ENCODE measurements at places on chromosomes 1 and 21.

DNA sequence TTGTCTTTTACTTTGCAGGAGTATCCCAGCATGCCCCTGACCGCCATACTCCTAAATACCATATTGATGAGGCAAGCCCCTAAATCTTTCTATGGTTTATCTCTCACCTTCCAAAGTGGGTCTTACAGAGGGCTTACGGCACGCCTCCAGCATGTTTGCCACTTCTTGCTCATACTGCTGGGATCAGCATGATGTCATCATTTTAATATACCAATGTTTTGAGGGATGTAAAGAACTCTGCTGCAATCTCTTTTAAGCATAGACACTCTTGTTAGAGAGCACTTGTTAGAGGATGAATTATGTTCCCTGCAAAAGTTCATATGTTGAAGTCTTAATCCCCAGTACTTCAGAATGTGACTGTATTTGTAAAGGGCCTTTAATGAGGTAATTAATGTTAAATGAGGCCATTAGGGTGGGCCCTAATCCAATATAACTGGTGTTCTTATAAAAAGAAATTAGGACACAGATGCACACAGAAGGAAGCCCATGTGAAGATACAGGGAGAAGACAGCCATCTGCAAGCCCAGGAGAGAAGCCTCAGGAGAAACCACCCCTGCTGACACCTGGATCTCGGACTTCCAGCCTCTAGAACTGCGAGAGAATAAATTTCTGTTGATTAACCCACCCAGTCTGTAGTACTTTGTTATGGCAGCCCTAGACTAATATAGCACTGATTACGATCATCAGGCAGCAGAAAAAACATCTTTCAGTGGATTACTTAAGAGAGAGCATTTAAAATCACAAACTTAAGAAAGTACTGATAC, 16.4 kb upstream of the ABCB10 start:
- DNase-seq: no peak

GRCh38 chr1:163980394-163980793, 578.6 kb upstream of the PBX1 start:
- DNase-seq: no peak

DNA sequence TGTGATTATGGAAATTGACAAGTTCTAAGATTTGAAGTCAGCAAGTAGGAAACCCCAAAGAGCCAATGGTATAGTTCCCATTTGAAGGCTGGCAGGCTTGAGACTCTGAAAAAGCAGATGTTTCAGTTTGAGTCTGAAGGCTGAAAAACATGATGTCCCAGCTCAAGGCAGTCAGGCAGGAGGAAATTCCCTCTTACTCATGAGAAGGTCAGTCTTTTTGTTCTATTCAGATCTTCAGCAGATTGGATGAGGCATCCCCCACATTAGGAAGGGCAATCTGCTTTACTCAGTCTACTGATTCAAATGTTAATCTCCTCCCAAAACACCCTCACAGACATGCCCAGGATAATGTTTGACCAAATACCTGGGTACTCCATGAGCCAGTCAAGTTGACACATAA, 372.5 kb upstream of the ST6GALNAC5 start:
- DNase-seq: peak; percentile 55

DNA sequence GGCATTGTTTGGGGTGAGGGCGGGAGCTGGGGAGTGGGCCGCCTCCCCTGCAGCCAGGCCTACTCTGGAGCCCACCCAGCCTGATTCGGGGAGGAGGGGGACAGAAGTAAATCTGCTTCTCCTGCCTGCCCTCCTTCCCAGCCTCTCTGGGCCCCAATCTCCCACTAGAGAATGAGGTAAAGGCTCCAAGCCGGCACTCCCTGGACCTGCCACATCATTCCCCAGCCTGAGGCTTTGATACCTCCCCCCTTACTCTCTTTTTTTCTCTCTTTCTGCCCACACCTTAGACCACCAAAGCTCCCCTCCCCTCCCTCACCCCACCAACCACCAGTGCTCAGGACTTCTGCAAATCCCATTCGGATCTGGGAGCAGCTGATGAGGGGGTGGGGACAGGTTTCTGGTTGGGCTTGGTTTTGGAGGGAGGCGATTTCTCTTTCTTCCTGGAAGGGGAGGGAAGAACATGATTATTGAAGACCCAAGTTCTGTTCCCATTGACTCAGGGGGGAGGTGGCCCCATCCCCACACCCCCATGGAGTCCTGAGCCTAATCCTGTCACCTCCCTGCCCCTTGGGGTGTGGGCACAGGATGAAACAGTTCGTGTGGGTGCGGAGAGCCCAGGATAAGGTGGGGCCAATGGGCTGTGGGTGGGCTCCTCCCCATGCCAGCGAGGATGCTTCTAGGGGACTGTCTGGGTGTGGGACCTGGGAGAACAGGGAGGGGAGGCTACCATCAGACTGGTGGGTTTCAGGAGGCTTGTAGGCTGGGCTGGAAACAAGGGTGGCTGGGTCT, 1.3 kb downstream of the MAP7D1 start:
- DNase-seq: no peak

DNA sequence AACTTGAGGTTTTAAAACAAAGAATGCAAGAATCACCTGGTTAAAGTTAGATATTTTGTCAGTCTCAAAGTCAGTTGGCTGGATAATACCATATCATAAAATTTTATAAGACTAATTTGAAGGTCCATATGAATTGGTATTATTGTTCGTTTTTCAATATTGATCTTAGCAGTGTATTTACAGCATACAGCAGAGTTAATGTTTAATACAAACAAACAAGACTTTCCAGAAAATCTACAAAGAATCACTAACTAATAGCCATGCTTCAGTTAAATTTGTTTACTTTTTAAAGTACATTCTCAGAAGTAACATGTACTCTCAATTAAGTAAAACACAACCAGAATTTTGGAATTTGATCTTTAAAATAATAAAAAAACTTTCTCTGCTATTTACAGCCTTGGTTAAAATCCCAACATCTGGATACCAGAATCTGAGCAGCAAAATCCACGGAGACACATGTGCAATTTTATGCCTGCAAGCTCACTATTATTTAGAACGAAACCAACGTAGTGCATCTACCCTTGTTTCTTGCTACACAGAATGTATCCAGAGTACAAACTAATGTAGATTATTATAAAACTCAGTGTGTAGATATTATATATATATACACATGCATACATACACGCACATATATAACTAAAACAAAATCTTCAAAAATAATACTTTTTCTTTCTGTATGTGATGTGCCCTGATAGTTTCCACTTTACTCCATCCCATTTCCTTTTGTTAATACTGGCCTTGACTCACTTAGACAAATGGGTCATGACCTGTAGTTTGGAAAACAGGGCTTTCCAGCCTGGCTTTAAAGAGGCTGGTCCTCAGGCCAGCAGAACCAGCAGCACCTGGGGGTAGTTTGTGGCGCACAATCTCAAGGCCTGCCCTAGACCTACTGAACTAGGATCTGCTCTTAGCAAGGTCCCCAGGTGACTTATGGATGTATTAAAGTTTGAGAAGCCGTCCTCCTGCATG, 63.6 kb upstream of the ERG start:
- no peak for DNase-seq

- DNase-seq: no peak
Measured at GRCh38 chr1:51728611-51729155, 111.8 kb downstream of the OSBPL9 start.

GRCh38 chr1:201127755-201128455, 921 bp upstream of the ASCL5 start:
- DNase-seq: no peak

DNA sequence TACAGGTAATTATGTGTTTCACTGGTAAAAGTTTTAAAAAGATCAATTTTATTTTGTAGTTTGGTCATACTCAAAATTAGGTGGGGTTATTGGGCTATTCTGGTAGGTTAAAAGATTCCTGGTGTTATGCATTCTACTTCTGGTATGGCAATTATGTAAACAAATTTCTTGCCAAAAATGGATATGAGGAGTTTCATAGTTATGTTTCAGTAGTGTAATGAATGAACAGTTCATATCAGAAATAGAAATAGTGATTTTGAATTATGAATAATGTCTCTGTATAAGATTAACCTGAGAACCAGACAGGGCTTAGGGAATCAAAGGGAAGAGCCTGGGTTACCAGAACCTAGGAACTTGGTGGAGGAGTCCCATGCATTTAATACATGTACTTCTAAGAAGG, 15.9 kb downstream of the ATF6 start:
- no peak for DNase-seq

DNA sequence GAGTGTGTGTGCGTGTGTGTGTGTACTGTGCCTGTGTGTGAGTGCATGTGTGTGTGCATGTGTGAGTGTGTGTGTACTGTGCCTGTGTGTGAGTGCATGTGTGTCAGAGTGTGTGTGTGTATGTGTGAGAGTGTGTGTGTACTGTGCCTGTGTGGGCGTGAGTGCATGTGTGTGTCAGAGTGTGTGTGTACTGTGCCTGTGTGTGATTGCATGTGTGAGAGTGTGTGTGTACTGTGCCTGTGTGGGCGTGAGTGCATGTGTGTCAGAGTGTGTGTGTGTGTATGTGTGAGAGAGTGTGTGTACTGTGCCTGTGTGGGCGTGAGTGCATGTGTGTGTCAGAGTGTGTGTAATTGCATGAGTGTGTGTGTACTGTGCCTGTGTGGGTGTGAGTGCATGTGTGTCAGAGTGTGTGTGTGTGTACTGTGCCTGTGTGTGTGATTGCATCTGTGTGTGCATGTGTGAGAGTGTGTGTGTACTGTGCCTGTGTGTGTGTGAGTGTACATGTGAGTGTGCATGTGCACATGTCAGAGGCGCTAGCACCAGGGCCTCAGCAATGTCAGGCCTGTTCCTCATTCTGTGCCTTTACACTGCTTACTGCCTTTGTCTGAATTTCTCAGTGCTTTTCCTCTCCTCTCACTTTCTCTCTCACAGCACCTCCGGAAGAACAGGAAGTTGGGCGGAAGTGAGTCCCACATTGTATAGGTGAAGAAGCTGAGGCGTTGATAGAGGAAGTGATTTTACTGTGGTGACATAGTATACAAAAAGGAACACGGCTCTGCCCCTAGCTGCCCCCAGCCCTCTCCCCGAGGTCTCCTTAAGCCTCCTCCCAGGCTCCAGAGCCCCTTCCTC, 4.9 kb downstream of the SLC5A9 start:
- DNase-seq: no peak

- peak; percentile 41 for DNase-seq
Measured at GRCh38 chr1:68442822-68443556, 6.8 kb downstream of the RPE65 start.

GRCh38 chr21:41406340-41406739, 19.7 kb upstream of the MX1 start:
- DNase-seq: no peak

All from dermis microvascular lymphatic vessel endothelial cell (primary cell).